Fibroblast of gingiva (primary cell): ENCODE measurements at places on chromosomes 1 and 21.
A peak's percentile ranks its signal among the peaks of the same experiment; 100 is the strongest.

- DNase-seq: no peak
Observed at GRCh38 chr1:94862718-94863117, 42.6 kb downstream of the SLC44A3 start.

GRCh38 chr1:88891318-88891950, at the start of gene GTF2B:
Gene GTF2B (minus strand): TSS chr1:88891567. CDS start chr1:88891499, 68 bp downstream.
- peak; percentile 98 for DNase-seq

DNA sequence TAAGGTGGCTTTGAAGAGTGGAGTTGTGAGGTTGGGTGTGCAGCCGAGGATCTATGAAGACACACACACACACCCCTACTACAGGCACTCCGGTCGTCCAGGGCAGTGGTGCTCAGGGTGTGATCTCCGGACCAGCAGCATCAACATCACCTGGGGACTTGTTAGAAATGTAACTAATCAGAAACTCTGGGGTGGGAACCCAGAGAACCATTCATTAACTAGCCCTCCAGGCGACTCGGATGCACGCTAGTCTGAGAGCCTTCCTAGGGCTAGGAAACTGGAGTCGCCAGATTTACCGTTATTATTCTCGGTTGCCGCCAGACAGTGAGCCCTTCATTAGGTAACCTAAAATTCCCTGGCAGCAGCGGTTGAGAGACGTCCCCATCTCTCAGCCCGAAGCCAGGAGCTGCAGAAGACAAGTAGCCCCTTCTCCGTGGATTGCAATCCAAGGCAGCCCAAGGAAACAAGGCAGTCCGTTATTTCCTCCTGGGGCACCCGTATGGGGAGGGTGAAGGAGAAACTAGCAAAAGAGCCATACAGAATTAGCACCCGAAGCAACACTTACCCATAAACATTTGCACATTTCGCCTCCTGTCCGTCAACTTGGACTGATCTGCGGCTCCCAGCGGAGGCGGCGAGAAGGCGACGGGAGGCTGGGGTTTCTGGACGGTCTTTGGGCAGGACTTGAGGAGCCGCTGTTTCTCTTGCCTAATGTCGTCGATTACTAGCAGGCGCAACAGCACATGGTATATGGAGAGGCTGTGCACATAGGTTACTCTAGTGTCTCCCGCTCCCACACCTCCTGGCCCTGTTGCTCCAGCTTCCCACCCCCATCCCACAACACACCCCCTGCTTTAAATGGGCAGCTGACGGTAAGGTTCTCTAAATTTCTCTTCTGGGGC, 2.9 kb upstream of the CCN1 start:
- DNase-seq: peak; percentile 90

DNA sequence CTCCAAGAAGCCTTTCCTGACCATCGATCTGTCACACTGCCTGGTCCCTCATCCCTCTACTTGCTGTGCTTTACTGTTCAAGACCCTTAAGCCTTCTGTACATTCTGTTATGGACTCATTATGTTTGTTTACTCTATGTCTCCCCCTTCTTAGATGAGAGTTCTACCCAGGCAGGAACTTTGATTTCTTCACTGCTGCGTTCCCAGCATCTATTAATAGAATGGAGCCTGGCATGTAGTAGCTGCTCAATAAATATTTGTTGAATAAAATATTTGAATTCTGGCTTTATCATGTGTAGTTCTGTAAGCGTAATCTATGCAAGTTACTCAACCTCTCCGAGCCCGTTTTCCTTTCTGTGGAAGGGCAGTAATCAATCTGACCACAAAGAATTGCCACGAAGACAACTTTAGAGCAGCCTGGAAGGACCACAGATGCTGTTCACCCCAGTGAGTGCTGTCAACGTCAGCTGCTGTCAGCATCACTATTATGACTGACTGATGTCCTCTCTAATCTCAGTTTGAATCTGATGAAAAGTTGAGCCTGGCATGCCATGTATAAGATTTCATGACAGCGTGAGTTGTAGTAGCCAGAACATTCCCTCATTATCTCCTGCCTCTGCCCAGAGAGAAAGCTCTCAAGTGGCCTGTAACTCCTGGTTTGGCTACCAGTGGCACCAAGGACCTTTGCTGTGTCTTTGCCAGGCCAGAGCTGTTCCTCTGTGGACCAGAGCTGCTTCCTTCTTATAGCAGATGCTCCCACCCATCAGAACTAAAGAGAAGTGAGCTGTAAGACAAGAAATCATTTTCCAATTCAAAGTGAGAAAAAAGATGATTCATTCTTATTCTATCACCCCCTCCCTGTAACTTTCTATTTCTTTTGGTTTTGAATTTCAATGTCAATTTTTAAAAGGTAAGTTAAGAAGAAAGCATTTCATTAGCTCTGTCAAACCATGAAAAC, 94.5 kb downstream of the PRDM2 start:
- no peak for DNase-seq

DNA sequence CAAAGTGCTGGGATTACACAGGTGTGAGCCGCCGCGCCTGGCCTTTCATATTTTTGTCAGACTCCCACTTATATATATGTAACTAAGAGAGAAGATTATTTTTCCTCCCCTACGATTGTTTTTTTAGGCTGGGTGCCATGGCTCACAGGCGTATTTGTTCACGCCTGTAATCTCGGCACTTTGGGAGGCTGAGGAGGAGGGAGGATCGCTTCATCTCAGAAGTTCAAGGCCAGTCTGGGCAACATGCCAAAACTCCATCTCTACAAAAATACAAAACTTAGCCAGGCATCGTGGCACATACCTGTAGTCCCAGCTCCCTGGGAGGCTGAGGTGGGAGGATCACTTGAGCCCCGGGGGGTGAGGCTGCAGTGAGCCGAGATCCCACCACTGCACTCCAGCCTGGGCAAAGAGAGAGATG, 23.9 kb upstream of the ITLN2 start:
- no peak for DNase-seq

GRCh38 chr1:218339267-218339831, 5.8 kb upstream of the TGFB2 start:
- DNase-seq: peak; percentile 32

DNA sequence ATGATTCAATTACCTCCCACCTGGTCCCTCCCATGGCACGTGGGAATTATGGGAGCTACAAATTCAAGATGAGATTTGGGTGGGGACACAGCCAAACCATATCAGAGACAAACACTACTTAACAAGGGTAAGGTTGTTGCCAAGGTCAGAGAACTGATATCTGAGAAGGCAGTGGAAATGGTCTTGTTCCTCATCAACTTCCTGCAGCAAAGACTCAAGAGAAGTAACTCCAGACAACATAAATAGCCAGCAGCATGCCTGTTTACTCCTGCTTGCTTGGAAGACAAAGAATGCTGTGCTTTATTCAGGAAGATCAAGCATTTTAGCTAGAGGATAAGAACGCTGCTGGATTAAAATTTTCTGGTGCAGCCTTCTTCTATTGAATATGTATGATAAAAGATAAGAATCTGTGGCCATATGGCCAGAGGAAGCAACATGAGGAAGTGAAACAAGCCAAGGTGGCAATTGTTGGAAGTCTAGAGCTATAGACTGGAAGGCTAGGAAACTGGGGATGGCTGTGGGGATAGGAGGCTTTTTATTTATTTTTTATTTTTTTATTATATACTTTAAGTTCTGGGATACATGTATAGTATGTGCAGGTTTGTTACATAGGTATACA, 36.4 kb downstream of the DDAH1 start:
- no peak for DNase-seq

- no peak for DNase-seq
Observed at GRCh38 chr1:160597051-160597450, 17.8 kb upstream of the CD84 start.

DNA sequence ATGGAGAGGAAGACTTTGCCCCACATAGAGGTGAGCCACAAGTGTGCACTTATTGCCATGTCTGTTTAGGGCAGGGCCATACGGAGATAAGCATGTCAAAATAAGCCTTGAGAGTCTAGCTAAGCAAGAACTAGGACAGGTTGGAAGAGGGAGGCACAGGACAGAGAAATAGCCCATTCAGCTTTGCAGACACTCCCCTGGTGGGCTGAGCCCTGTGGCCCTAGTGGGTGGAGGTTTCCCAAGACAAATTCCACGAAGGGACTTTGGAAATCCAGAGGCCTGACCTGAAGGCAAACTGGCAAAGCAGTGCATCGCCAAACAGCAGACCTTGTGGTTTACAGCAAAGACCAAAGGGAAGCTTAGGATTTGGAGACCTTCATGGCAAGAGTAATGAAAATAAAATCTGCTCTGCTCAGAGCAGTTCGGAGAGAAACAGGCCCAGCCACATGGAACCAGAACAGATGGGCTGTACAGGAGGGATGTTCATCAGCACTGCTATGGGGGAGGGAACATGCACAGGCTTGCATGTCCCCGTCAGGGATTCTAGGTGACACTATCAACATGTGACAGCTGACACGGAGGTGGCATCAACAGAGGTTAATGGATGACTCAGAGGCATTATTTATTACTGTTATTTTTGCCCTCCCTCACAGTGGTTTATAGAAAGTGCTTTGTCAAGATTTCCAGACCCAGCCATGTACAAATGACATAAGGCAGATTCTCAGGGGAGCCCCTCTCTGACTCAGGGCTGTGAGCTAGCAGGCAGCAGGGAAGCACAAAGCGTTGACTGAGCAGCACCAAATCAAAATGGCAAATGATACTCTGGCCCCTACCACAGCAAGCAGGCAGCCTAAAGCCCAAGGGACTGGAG, 90.1 kb upstream of the IRF2BP2 start:
- DNase-seq: peak; percentile 31

- peak; percentile 42 for DNase-seq
Observed at GRCh38 chr1:197399755-197400521, 131.9 kb downstream of the CRB1 start.

- DNase-seq: no peak
Observed at GRCh38 chr1:226681652-226682493, 57.2 kb downstream of the ITPKB start.

DNA sequence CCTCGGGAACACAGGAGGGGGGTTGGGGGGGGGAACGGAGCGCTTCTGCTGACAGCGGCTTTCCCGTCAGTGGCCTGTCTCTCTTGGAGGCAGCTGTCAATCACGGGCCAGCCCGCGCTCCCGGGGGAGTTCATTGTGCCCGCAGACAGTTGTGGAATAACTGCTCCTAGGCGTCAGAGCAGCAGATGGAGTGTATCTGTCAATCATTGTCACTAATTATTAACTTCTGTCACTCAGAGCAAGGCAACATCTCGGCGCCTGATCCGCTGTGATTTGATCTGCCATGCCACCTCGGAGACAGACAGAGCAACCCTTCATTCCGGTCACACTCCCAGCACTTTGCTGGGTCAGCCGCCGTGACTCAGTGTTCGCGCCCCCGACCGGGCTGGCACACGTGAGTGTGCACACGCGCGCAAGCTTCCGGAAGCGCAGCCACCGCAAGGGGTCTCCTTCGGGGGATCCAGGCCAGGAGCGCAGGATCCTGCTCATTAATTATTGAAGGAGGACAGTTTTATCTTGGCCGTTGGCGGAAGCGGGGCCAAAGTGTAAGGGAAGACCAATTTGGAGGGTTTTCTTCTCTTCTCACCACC, 75.8 kb downstream of the RRAGC start:
- DNase-seq: no peak

DNA sequence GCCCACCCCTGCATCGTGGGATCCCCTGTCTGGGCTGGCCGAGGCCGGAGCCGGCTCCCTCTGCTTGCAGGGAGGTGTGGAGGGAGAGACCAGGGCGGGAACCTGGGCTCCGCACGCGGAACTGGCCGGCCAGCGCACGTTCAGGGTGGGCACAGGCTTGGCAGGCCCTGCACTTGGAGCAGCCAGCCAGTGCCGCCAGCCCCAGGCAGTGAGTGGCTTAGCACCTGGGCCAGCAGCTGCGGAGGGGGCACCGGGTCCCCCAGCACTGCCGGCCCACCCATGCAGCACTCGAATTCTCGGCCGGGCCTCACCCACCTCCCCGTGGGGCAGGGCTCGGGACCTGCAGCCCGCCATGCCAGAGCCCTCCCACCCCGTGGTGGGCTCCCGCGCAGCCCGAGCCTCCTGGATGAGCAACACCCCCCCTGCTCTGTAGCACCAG, 422.6 kb downstream of the AMY1C start:
- no peak for DNase-seq
